Activated CD4-positive, alpha-beta T cell treated with anti-CD3 and anti-CD28 coated beads, Interleukin-2, amount 10 ng/mL, durations not matched to agents 7 days and 5 days (primary cell): ENCODE measurements at places on chromosomes 13 and 19. TPM values are rescaled to one million over a fixed set of nuclear protein-coding genes. Genes with fewer than 3 reads are reported as not detected.

ZNF66 gene
- 11.8 TPM for total RNA-seq

MAB21L1 gene
- total RNA-seq, result not detected

FGF22 gene
- total RNA-seq, result not detected

RPL18A gene
- 2,434 TPM for total RNA-seq

FCAR gene
- total RNA-seq, result not detected

GJB6 gene
- total RNA-seq, result 4.7 TPM

SIGLEC10 gene
- 0.72 TPM for total RNA-seq

MIA gene
- not detected for total RNA-seq
